ENCODE measurements at places on chromosomes 13 and 19.

DNA sequence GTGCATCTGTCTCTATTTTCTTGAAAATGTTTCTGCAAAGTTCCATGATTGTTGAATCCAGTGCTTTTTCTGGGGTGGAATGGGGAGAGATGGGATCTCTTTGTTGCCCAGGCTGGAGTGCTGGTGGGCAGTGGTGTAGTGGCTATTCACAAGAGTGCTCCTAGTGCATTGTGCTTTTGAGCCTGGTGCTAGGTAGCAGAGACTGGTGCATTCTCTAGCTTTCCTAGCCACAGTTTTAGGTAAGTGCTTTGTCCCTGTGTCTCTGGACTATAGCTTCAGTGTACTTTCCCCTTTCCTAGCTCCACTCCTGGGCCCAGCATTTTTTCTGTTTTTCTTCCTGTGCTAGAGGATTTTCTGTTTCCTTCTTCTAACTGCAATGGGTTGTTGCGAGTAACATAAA, 825.6 kb downstream of the SLITRK6 start:
- DNase-seq = no peak

- no peak for DNase-seq
These were observed 576.7 kb upstream of the PCDH9 start for GRCh38 chr13:67806796-67807195.

DNA sequence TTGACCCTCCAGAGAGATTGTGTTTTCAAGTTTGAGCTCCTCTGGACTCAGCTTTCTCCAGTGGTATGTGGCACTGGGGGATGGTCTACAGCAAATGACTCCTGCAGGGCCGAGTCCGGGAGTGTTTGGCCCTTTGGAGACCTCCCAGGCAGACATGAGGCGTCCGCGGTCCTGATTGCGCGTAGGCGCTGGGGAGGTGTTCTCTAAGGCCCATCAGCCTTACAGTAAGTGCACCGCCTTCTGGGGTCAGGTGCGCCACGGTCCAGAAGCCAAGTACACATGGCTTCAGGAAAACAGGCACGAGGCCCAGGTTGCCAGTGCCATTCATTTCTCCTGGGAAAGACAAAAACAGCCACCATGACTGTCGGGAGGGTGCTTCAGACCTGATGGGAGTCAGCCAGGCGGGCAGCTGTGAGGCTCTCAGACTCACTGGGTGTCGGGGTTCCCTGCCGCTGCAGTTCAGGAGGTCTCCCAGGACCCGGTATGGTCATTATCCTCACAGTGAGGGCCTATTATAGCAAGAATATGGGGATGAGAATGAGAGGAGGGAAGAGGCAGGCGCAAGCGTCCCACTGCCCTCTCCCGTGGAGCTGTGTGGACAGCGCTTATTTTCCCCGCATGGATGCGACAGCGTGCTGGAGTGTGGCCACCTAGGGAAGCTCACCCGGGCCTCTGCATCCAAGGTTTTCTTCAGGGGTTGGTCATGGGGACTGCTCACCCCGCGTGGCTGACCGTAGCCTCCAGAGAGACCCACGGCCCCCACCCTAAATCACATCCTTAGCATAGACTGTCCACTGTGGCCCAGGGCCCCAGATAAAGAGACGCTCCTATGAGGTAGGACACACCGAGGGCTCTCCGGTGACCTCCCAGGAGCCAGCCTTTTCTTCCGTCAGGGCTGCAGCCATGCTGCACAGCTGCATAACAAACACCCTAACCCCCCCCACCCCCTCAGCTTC, 21.8 kb downstream of the CCDC8 start:
- no peak for DNase-seq

DNA sequence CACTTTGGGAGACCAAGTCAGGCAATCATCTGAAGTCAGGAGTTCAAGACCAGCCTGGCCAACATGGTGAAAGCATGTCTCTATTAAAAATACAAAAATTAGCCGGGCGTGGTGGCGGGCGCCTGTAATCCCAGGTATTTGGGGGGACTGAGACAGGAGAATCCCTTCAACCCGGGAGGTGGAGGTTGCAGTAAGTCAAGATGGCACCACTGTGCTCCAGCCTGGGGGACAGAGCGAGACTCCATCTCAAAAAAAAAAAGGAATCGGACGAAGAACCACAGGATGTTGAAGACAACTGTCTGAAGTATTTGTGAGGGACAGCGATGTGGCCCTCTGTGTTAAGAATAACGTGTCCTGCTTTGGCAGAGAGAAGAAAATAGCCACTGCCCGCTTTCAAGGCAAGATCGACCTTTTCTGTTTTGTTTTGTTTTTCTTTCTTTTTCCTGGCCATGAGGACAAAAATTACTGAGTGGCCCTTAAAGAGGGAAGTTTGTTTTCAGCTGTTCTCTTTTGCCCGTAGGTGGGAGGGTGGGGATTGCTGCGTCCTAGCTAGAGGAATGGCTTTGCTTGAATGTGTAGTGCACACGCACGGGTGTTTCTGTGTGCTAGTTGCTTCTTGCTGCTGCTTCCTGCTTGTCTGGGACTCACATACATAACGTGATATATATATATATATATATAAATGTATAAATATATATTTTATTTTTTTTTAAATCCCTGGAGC, 6.2 kb upstream of the PRKCG start:
- DNase-seq = no peak

GRCh38 chr19:5873617-5874199, 3.4 kb upstream of the FUT5 start:
- DNase-seq = no peak

DNA sequence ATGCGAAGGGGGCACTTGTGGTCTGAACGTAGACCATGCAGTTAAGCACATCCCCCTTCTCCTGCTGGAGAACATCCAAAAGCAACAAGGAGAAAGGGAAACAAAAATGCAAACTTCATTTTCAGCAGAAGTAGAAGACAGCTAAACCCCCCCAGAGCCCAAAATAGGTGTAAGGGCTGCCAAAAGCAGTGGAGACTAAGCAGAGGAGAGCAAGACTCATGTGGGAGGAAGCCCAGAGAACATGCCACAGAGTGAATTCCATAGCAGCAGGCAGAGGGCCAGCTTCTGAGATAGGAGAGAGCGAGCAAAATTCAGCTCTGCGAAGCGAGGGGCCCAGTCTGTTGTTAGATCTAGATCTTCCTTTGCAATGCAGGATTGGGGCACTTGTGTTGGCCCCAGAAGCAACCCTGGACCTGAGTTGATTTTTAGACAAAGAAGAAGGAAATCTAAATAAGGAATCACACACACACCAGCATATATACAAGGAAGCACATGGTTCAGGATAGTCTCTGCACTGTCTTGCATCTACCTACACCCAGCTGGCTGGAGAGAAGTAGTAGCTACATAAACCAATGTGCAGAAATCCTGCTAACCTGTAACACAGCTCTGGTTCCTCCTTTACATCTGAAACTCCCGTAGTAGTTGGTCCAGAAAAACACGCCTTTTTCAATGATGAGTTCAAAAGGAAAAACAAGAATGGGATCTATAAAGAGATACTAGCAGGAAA, 199.6 kb downstream of the SPRY2 start:
- no peak for DNase-seq

- no peak for DNase-seq
These were observed 2419.4 kb downstream of the PCDH9 start for GRCh38 chr13:64810750-64811149.

- DNase-seq = peak; percentile 64
These were observed 1.0 kb downstream of the ZNF253 start for GRCh38 chr19:19866611-19867248.

GRCh38 chr13:67740871-67741535, 510.9 kb upstream of the PCDH9 start:
- DNase-seq = no peak

DNA sequence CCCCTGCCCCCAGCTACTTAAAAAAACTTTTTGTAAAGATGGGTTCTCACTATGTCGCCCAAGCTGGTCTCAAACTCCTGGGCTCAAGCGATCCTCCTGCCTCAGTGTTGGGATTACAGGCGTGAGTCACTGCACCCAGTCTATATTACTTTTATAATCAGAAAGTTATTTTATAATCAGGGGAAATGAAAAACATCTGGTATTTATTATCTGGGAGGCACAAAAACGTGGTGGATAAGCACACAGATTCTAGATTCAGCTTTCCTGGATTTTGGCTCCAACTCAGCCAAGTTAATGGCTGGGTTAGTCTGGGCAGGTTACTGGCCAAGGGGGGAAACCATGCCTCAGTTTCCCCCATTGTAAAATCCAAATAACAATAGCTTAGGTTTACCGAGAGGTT, 24.7 kb downstream of the KEAP1 start:
- no peak for DNase-seq

- DNase-seq = no peak
These were observed 16.9 kb downstream of the UBAC2 start for GRCh38 chr13:99217461-99218110.

- peak; percentile 9 for DNase-seq
These were observed 29.6 kb downstream of the GJA3 start for GRCh38 chr13:20131057-20131832.

- DNase-seq = no peak
These were observed 2.8 kb upstream of the ERFL start for GRCh38 chr19:41930926-41931592.

- no peak for DNase-seq
These were observed 39.3 kb upstream of the FLT1 start for GRCh38 chr13:28534210-28534609.

DNA sequence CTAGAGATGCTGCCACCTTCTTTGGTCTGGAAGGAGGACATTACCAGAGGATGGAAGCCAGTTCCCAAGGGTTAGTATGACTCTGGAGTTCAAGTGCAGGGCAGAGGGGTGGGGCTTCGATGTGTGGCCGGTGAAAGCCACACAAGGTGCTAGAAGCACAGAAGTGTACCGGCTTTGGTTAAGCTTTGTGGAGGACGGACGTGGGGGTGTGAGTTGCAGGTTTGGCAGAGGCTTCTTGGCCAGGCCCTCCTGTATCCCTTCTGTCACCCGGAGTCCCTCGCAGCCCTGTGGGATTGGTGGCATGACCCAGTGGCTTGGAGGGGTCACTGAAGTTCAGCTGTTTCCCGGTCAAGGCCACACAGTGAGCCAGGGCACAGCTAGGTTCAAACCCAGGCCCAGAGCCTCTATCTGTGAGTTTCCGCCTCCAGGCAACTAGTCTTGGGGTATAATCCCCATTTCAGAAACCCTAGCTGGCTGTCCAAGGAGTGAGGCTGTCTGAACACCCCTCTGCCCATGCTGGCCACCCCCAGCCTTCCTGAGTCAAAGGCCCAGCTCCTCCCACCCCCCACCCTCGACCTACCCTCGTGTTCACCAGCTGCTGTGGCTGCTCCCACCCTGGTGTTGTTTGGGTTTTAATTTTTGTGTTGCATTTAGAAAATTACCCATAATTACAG, 4.6 kb upstream of the SSBP4 start:
- DNase-seq = peak; percentile 60

DNA sequence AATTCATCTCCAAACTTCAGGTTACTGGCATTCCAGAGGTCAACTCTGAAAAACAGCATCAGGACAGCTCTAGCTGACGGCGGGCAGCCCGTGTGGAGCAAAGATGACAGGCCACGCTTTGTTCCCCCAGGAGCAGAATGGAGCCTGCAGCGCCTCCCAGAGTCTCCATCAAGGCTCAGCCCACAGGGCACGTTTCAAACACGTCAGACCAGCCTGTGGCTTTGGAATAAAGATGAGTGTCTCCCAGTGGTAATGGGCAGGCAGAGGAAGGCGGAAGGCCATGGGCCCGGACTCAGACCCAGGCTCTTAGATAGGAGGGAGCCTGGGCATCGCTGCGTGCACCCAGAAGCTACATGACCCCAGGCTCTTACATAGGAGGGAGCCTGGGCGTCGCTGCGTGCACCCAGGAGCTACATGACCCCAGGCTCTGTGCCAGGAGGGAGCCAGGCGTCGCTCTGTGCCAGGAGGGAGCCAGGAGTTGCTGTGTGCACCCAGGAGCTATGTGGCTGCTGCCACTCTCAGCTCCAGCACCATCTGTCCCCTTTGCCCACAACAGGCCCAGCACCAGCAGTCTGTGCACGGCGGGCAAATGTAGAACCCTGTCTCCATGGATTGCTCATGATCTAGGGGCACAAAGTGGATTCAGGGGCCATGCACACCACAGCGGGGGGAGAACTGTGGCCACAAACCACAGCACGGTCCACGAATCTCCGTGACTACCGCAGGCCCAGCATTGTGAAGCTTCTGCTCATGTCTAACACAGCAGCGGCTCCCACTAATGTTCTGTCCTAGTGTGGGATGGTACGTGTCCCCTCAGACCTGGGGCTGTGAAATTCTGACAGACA, 47.8 kb upstream of the C13orf46 start:
- no peak for DNase-seq

DNA sequence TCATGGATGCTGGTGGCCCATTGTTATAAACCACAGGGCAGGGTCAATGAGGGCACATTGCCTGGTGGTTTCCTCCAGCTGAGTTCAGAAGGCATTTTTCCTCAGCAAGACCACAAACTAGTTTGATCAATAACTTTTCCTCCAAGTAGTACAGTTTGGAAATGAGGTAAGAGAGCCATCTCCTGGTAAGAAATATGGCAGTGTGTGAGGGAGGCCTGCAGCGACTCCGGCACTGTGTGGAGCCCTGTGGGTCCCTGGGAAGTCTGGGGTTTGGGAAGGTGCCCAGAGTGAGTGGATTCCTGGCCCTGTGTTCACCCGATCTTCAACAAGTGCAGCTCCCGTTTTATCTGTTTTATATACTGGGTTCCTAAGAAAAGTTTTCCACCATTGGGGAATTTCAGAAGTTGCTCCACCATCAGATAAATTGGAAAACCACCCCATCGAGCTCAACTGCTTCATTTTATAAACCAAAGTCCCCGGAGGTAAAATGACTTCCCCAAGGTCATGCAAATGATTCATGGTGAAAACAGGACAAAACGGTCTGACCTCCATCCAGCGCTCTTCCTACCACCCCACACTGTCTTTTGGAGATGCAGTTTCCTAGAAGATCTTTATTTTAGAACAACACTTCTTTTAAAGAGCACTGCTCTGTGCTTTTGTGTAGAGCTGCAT, 148.4 kb downstream of the KATNAL1 start:
- DNase-seq = peak; percentile 36

DNA sequence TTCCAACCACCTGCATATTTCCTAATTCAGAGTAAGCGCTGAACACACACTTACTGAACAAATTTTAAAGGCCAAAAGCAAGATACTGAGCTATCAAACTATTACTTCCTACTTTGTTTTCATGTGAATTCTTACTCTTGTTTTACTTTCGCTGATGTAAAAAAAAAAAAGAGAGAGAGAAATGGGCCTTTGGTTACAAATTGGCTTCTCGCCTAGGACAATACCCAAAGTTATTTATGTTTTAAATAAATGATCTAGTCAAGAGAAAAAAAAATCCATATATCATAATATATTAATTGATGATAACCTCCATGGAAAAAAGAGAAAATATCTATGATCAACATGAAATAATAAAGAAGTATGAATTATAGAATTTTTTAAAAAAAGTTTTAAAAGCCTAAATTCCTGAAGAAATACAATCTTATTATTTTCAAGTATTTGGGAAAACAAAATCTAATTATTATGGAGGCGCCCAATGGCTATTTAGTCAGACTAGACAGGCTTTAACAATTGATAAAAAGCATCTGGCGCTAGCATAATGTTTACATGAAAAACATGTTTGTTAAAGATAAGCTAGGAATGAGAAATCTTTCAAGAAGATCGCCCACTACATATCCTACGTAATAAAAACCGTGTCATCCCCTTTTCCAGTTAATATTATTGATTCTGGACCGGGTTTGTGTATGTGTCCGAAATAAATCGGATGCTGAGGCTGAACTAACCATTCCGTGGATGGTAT, 9.0 kb downstream of the COL4A1 start:
- no peak for DNase-seq
